ENCODE measurements at places on chromosomes 1 and 21. TPM values are rescaled to one million over a fixed set of nuclear protein-coding genes. Genes with fewer than 3 reads are reported as not detected.

GRCh38 chr1:27332536-27333281 is 9.1 kb upstream of the SYTL1 start:
- no peak for DNase-seq

- DNase-seq = no peak
Measured at GRCh38 chr1:47717341-47717740, 279.5 kb downstream of the FOXD2 start.

- DNase-seq = no peak
Measured at GRCh38 chr1:150964164-150964489, 10.5 kb downstream of the CERS2 start.

- no peak for DNase-seq
Measured at GRCh38 chr1:114102136-114102535, 51.5 kb downstream of the SYT6 start.

- DNase-seq = no peak
Measured at GRCh38 chr1:198007687-198008607, 90.8 kb downstream of the LHX9 start.

Gene C4BPA
- 0.81 TPM for polyA plus RNA-seq

Gene AP4B1
- polyA plus RNA-seq = 16.9 TPM

Measured in muscle of back (tissue), 13 donors.